ENCODE measurements at places on chromosomes 4 and X.

DNA sequence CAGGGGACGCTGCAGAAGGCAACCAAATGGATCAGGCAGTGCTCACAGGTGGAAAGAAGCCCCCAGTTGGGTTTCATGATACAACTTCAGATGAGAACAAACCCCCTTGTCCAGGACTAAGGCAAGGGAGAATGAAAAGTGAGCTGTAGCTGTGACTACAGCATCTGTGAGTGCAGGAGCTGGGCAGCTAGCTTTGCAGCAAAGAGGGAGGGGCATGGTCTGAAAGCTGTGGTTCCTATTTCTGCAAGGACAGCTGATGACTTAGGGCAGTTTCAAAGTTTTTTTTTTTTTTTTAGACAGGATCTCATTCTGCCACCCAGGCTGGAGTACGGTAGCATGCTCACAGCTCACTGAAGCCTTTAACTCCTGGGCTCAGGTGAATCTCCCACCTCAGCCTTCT, 1317.4 kb upstream of the DIAPH2 start:
- DNase-seq: no peak

DNA sequence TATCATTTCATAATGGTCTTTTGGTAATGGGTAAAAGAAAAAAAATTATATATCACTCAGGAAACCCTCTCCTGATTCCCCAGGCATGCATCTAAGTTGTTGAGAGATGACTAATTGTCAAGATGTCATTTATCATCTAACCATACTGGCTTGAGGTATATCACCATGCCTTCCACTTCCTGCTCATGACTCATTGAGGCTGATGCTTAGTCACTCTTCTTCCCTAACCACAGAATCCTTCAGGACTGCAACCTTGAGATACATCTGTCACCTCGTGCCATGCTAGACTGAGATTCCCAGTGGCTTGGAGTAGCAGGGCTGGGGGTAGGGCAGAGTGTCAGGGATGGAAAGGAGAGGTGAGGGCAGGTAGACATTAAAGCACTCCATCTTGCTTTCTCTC, 782.5 kb upstream of the INTU start:
- no peak for DNase-seq

GRCh38 chr4:113157086-113157857, 107.8 kb downstream of the ANK2 start:
- no peak for DNase-seq

- DNase-seq: no peak
Measured at GRCh38 chrX:99603091-99603814, 806.8 kb downstream of the PCDH19 start.

GRCh38 chr4:88090898-88091297, 67.5 kb downstream of the ABCG2 start:
- no peak for DNase-seq

DNA sequence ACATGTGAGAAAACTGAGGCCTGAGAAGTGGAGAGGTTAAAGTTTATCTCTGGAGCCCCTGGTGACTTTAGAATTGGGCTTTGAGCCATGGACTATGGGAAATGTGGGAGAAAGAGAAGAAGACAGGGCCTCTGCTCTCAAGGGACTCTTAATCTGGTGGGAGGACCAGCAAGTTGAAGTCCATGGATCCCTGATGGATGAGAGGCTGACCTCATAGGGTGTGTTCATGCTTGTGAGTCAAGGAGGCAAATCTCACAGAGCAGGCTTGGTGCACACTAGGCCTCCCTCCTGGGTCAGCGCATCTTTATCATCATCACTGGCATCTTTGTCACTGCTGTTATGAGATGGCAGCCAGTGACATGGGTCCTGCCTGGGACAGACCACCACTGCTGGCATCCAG, 211.9 kb downstream of the AFAP1 start:
- no peak for DNase-seq

GRCh38 chrX:97009391-97009790, 125.7 kb downstream of the RPA4 start:
- no peak for DNase-seq

DNA sequence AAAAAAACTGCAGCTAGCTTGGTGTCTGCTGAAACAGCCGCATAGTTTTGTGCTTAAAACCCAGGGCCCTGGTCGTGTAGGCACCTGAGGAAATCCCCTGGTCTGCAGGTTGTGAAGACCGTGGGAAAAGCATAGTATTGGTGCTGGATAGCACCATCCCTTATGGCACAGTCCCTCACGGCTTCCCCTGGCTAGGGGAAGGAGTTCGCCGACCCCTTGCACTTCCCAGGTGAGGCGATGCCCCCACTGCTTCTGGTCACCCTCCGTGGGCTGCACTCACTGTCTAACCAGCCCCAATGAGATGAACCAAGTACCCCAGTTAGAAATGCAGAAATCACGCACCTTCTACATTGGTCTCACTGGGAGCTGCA, 1105.1 kb downstream of the STPG2 start:
- no peak for DNase-seq

DNA sequence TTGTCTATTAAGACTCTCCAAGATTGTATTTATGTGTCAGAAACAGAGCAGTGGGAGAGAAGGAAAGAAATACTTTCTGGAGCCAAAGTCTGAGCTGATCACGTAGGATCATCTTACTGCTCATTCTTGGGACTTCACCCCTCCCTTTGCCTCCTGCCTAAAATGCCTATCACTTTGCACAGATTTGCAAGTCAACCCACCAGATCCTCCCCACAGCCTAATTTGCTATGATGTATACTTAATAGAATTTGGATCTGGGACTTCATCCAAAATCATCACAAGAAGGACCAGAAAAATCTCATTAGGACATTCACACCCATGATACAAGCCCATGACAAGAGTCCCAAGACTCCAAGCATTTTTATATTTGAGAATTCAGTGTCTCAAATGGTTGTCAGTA, 290.2 kb downstream of the FBXW7 start:
- no peak for DNase-seq

- DNase-seq: no peak
Measured at GRCh38 chrX:105315248-105315647, 94.8 kb upstream of the TEX13A start.

DNA sequence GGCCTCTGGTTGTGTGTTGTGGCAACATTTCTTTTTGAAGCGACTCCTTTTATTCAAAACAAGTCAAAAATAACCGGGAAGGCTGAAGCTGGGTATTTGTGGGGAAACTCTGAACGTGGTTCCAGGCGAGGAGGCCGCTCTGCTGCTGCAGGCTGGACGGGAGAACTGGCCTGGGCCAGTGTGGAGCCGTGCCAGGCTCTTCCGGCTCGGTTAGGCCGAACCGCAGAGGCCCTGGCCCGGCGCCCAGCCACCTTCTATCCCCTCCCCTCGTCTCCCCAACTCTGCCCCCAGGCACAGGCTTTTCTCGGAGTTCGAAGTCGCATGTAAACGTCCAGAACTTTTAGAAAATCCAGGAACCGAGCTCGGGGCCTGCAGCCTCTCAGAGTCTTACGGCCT, 2.4 kb upstream of the BCOR start:
- DNase-seq: no peak

DNA sequence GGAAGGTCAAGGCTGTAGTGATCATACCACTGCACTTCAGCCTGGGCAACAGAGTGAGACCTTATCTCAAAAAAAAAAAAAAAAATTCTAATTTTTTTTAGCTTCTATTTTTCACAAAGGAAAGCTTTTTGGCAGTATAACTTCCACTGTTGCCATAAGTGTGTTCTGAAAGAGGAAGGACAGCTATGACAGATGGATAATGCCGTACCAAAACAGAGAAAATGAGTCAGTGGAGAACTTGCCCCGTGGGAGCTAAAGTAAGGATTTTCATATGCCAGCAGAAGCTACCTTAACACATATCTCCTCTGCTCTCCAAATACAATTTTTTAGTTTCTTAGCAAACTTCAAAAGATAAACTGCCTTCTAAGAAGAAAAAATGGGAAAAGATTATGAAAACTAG, 43.7 kb downstream of the RPS3A start:
- no peak for DNase-seq

- no peak for DNase-seq
Measured at GRCh38 chr4:166896254-166896653, 338.0 kb downstream of the SPOCK3 start.

DNA sequence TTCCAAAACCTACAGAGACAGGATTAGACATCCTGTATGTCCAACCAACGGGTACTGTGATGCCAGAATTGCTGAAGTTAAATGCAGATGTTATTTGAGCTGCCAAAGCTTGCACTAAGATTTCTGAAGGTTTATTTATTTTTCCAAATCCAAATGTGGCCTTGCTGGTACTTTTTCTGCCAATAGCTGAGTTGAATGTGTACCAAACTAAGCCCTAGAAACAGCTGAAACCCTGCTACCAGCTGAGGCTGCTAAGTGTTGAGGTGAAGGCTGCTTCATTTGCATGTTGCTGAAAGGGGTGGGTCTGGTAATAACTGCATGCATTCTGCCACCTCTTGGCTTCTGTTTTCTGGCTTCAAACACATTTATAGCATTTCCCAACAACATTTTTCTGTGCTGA, 366.5 kb downstream of the FAT4 start:
- no peak for DNase-seq

- no peak for DNase-seq
Measured at GRCh38 chr4:24513718-24514117, 70.6 kb downstream of the DHX15 start.

DNA sequence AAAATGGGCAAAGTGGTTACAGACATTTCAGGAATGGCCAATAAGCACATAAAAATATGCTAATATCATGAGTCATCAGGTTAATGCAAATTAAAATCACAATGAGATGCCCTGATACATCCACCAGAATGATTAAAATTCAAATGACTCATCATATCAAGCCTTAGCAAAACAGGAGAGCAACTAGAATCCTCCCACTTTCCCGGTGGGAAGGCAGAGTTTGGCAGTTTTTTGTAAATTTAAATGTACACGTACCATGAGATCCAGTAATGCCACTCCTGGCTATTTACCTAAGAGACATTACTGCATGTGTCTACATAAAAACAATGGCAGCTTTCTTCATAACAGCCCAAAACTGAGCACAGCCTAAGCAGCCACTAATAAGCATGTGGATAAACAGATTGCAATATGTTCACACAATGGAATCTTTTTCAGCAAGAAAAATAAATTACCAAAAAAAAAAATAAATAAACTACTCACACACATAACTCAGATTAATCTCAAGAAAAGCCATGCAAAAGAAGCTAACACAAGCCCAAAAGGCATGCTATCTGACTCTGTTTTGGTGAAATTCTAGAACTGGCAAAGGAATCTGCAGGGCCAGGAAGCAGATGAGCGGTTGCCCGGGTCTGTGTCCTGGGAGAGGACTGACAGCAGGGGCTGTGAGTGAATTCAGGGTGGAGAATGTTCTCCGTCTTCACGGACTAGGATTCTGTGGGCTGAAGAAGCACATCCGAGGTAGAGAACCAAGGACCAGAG, 48.8 kb downstream of the AFAP1 start:
- no peak for DNase-seq

GRCh38 chr4:97587912-97588311, 555.4 kb downstream of the STPG2 start:
- DNase-seq: no peak

DNA sequence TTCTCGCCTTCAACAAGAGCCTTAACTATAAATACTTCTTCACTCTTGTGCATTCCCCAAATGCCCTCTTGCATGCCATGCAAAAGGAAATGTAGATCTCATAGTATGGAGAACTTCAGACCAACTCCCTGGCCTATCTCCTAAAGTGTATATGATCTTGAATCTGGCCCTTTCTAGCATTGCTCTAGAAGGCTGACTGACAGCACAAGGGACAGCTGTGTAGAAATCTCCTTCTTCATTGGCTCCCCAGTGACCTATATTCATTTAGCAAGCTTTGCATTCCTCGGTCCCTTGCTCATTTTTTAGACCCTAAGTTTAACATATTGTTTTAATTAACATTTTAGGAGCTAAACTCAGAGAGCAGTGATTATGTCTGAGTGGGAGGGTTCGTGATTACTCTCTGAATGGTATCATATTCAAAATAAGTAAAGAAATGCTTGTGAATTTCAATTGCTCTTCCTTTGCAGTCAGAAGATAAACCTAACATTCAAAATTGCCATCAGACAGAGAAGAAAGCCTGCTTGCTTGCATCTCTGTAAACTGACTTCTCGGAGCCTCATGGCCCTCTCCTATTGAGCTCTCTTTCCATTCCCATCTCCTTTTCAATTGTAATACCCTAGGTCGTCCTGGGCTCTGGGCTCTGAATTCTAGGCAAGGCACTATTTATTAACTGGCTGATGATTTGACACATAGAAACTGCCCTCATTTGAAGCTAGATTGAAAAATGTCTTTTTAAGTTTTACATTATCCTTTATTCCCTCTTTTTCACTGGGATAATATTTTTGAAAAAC, 120.3 kb upstream of the PRKG2 start:
- no peak for DNase-seq

- DNase-seq: no peak
Measured at GRCh38 chrX:138349351-138349750, 362.2 kb downstream of the FGF13 start.

- peak; percentile 68 for DNase-seq
Measured at GRCh38 chr4:86544310-86544966, 49.7 kb upstream of the PTPN13 start.

GRCh38 chrX:84362184-84362838, 139.9 kb downstream of the HDX start:
- DNase-seq: no peak

DNA sequence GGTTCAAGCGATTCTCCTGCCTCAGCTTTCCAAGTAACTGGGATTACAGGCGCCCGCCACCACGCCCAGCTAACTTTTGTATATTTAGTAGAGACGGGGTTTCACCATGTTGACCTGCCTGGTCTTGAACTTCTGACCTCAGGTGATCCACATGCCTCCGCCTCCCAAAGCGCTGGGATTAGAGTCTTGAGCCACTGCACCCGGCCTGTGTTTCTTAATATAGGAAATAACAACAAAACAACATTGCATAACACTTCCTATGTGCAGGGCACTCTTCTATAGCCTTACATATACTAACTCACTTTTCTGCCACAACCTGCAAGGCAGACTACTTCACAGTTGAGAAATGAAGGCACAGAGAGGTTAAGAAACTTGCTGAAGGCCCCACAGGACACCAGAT, 12.8 kb upstream of the TMEM131L start:
- DNase-seq: no peak

GRCh38 chrX:12919051-12919450, 12.6 kb downstream of the TLR8 start:
- no peak for DNase-seq

GRCh38 chr4:177405508-177405907, 36.7 kb downstream of the AGA start:
- DNase-seq: no peak

GRCh38 chr4:147136310-147136709, 190.6 kb upstream of the TTC29 start:
- DNase-seq: no peak

- no peak for DNase-seq
Measured at GRCh38 chr4:28093071-28093470, 1232.4 kb downstream of the STIM2 start.

- no peak for DNase-seq
Measured at GRCh38 chrX:27463187-27463586, at the start of gene PPP4R3C. PPP4R3C (minus strand) TSS chrX:27463341; CDS start chrX:27463296, 45 bp downstream.

- DNase-seq: no peak
Measured at GRCh38 chr4:1763550-1764080, 29.5 kb upstream of the FGFR3 start.

- no peak for DNase-seq
Measured at GRCh38 chr4:119299741-119300100, 22.2 kb downstream of the FABP2 start.

GRCh38 chr4:186693159-186693815, 30.4 kb downstream of the FAT1 start:
- DNase-seq: no peak

GRCh38 chr4:149835280-149835679, 19.6 kb upstream of the IQCM start:
- DNase-seq: no peak

Measured in central memory CD4-positive, alpha-beta T cell (primary cell).